ENCODE measurements at places on chromosomes 5 and 9.

DNA sequence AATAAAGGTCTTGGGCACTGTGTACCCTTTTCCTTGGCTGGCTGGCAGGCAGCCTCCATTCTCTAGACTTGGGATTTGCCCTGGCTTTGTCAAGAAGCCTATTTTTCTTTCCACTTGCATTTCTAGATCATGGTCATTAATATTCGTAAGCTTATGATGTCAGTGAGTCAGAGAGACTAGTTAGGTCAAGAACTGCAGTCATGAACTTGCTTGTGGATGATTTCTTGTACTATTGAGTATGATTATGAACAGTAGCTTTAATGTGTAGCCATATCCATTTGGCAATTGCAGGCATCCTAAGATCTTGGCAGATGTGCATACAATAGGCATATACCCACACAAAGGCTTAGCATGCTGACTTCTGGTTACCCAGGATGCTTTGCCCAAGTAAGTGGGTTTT is 186.8 kb upstream of the CLINT1 start:
- no peak for DNase-seq

DNA sequence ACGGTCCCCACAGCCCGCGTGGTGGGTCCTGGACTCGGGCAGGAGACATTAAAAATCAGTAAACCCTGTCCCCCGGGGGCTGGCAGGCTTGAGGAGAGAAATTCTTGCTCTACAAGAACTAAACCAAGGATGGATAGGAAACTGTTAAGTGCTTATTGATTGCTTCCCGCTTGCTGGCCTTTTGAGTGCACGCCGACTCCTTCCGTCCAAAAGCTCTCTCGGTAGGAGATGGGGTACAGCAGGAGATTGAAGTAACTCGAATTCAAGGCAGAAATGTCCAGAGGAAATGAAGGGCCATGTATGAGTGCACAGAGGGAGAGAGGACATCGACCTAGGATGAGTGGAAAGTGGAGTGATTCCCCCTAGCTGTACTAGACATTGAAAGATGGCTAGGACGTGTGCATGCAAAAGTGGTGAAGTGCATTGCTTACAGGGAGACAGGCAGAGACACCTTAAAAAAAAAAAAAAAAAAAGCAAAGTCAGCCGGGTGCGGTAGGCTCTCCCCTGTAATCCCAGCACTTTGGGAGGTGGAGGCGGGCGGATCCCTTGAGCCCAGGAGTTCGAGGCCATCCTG is 923 bp downstream of the RECK start:
- DNase-seq = no peak

DNA sequence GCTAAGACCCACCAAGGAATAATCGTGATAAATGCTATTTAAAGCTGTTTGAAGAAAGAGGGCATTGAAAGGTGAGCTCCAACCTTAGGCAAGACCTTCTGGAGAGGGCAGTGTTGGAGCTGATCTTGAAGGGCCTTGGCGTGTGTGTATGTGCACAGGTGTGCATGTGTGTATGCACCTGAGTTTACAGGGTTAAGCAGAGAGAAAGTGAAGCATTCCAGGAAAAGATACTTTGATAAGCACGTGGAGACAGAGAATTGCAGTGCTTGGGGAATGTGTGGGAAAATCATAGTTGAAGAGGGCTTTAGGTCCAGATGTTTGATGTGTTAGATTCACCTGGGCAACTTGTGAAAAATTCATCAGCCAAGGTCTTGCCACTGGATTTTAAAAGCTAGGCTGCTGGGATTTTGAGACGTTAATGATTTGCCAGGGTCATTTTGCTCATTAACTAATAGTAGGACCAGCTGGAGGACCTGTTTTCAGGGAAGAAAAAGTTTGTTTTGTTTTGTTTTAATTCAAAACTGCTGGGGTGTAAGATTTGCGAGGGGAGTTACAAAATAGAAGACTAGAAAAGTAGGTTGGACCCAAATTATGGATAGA is 78.3 kb upstream of the ANKRD55 start:
- DNase-seq = no peak

DNA sequence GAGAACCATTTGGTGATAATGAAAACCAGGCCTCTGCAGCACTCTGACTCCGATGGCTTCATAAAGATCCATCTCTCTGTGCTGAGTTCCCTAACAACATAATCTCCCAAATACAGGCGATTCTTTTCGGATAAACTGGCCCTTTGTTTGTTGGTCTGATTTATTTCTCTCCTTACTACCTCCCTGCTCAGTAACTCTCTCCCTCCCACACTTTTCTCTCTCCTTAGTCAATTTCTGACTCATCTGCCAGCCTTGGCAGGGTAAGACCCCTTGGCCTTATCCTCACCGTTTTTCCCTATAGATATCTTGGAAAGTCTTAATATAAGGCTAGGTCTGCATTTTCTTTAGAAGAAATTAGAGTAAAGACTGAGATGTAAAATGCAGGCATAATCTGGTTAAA is 128.7 kb downstream of the BRINP1 start:
- no peak for DNase-seq

DNA sequence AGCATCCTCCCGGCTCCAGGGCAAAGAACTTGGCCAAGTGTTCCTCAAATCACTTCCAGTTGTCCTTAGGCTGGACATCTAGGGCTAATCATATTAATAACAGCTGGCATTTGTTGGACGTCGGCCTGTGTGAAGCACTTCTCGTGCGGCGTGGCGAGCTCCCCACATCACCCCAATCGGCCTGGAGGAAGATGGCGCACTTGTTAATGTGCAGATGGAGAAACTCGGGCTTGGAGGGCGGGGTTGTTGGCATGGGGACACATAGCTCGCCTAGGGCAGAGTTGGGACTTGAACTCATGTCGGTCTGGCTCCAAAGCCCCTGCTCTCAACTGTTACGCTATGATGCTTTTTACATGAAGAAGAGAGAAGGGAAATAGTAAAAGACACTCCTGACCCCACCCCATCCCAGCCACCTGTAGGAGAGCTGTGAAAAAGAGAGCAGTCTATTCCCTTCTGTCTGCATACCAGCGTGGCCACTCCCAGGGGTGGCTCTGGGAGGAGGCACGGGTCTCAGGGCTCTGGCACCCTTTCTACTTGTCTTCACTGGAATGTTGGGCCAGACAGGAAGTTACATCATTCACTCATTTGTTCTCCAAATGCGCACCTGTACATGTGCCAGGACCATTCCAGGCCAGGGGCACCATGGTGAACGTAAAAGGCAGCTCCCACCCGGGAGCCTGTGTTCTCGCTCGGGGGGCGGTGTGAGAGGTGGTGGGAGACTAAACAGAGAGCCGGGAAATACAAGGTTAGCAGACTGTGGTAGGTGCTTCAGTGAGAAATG is 12.8 kb upstream of the NUP214 start:
- DNase-seq = no peak

DNA sequence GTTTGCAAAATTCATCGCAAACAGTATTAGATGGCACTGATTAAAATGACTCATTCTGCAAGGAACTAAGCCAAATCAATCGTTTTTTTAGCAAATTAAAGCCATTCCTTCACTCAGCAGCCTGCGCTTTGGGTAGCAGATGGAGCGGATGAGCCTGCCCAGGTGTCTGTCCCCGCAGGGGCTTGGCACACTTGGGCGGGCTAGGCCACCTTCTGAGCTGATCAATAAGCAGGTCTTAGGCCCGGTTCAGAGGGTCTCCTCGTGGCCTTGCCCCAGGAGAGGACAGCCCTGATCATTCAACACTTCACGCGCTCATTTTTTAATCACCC is 78.0 kb upstream of the FCN1 start:
- DNase-seq = no peak

DNA sequence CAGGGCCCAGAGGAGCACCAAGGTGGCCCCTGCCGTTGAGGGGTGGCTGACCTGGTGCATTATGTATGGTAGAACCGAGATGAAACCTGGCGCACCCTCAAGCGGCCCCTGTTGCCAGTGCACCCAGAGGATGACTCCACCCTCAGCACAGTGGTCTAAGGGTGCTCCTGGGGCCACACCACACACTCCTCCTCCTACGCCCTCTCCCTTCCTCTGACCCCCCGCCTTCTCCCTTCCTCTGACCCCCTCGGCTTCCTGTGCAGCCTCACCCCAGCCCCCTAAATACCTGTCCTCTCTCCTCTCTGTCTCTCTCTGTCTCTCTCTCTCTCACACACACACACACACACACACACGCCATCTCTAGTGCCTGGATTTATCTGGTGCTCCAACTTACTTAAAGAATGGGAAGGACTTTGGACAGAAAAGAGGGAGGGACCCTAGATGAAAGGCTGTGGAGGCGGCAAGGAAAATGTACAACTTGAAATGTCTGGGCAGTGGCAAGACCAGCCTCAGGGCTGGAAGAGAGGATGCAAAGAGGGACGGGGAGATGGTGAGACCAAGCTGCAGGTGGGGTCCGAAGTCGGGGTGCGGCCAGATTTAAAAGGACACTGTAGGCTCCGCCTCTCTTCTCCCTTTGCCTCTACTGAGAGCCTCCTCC is 18.2 kb upstream of the SLC30A5 start:
- no peak for DNase-seq

DNA sequence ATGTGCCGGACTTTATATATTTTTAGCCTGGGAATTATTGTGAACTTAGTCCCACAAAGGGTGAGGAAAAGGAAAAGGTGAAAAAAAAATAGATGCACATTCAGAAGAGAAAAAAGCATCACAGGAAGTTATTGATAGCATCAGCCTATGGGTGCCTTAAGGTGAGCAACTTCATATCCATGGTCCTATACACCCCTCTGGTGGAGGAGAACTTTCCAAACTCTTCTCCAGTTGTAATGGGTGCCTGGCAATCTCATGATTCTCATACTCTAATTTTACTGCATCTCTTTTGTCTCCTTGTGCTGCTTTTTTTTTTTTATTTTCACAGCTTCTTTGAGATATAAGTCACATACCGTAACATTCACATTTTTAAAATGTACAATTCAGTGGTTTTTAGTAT is 107.4 kb downstream of the JAKMIP2 start:
- no peak for DNase-seq

- DNase-seq = no peak
Observed at GRCh38 chr9:90774071-90774470, 27.5 kb upstream of the SYK start.

DNA sequence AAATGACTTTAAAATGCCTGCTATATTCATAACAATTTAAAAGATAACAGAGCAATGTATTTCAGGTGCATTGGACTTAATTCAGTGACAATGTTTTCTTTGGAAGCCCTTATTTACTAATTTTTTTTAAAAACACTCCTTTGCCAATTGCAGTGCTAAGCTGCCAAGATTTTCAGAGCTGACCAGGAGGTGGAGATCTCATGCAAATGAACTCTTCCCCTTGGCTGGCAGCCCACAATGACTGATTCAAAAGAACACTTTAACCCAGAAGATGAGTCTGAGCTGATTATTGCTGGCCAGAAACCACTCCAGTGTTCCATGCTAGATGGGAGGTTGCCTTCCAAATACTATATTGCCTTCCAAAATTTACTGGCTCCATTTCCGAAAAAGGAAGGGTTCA is 128.3 kb upstream of the CCNH start:
- DNase-seq = no peak

DNA sequence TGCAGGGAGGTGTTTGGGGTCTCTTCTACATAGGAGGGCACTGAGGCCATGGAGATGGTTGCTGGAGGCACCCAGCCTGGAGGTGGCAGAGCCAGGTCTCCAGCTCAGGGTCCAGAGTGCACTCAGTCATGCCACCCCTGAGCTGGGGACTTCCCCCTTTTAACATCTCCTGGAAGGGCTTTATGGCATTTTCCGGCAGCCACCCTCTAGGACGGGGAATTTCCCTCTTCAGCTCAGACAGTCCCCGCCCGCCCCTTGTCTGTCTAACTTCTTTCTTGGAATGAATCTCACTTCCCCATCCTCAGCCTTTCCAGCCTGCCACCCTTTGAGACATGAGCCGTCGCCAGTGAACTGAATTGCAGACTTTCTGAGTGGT is 49.9 kb downstream of the COL15A1 start:
- DNase-seq = no peak

DNA sequence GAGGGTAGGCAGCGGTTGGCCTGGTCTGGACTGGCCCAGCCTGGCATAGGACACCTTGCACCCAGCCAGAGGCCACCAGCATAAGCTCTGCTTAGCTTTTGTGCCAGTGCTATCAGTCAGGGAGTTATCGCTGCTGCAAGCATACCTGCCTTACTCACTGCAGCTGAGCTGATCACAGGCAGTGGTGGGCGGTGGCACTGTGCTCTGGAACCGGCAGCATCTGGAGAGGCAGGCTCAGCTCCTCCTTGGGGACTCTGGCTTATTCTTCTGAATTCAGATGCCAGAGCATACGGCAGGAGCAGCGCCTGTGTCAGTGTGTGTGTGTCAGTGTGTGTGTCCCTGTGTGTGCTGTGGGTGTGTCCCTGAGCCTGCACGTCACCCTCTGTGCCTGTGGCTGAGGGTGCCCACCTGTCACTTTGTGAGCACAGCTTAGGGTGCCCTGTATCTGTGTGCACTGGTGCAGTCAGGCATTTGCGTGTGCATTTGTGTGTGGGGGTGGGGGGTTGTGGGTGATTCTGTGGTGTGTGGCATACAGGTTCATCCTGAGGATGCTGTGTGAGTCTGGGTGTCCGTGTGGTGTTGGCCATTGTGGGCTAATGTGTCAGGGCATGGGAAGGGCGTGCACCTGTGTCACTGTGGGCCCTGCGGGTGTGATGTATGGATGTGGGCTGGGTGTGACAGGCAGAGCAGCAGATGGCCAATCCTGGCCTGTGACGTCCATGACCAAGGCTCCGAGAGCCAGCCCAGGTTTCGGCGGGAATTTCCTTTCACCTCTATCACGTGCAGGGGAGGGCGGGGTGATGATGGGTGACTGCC is 23.5 kb downstream of the LMX1B start:
- DNase-seq = no peak

DNA sequence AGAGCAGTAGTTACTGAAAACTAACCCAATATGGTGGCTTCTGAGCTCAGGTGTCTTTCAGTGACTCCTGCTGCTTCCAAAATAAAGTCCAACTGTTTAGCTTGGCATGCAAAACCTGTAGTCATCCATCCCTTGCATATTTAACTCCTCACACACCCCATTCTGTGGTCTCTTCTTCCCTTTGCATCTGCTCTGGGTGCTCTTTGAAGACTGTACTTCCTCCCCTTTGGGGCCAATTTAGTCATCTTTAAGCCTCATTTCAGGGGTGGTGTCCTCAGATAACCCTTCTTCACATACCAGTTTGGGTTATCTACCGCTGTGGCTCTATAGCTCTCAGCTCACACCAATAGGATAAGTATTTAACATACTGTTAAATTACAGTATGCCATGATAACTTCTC is 209.9 kb upstream of the DMRT1 start:
- no peak for DNase-seq

DNA sequence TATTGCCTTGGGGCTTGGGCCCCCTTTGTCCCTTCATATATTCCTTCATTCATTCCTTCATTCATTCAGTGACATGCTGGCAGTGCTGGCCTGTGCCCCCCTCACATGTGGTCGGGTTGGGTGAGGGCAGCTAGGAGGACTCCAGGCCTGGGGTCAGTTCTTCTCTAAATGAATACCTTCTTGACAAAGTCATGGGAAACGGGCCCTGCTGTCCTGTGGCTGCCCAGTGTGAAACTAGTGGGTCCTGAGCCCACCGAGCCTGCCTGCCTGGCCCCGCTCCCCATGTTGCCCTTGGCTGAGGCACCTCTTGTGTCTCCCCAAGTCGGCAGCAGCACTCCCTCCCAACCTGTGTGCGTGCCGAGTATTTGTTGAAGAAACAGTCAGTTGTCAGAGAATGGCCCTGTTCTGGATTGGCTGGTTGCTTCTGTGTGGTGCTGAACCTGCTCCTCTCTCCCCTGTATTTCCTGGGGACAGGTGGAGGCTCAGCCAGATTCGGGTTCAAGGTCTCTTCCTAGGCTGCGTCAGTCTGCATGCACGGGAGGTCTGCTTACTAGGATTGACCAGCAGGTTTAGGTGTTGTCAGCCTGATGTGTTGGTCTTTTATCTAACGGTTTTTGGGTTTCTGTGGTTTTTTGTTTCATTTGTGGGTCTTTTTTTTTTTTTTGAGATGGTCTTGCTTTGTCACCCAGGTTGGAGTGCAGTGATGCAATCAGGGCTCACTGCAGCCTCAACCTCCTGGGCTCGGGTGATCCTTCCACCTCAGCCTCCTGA is 3.0 kb upstream of the CEL start:
- DNase-seq = no peak
